ENCODE measurements at places on chromosomes 1 and 21. TPM values are rescaled to one million over a fixed set of nuclear protein-coding genes. Genes with fewer than 3 reads are reported as not detected.

DNA sequence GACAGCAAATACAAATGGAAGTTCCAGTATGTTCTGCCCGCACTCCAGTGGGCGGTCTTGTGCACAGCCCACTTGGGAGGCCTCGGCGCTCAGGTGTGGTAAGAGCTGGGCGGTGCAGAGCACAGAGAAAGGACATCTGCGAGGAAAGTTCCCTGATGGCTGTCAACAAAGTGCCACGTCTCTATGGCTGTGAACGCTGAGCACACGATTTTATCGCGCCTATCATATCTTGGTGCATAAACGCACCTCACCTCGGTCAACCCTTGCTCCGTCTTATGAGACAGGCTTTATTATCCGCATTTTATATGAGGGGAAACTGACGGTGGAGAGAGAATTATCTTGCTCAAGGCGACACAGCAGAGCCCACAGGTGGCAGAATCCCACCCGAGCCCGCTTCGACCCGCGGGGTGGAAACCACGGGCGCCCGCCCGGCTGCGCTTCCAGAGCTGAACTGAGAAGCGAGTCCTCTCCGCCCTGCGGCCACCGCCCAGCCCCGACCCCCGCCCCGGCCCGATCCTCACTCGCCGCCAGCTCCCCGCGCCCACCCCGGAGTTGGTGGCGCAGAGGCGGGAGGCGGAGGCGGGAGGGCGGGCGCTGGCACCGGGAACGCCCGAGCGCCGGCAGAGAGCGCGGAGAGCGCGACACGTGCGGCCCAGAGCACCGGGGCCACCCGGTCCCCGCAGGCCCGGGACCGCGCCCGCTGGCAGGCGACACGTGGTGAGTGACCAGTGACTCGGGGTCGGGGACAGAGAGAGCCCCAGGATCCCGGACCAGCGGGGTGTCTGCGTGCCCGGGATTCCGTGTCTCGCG, at the start of gene IL12RB2:
Gene IL12RB2 (plus strand): TSS at position 623 of the 810 bp plus-strand sequence. CDS start 12,496 bp downstream, outside the sequence.
- no peak for DNase-seq

DNA sequence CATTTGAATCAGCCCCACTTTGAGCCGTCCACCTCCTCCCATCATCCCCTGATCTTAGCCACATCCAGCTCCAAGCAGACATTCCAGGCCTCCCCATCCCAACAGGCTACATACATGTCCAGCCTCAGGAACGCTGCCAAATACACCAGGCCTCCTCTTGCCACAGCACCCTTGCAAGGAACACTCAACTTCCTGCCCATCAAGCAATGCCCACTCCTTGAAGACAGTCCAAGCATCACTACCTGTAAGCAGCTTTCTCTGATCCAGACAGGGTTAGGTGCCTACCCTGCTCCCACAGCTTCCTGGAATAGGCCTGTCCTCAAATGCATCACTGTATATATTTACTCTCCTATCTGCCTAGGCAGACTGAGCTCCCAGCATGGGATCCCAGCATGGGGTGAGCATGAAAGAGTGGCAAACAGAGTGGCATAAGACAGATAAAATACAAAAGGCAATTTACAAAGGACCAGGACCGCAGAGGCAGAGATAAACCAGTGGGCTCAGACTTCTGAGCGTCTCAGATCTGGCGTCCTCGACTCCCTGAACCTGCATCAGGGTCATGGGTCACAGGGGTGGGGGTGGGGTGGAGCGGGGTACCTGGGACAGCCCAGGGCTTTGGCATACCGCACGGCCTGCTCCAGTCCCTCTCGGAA, 816 bp downstream of the HYI start:
- DNase-seq, result peak; percentile 42

DNA sequence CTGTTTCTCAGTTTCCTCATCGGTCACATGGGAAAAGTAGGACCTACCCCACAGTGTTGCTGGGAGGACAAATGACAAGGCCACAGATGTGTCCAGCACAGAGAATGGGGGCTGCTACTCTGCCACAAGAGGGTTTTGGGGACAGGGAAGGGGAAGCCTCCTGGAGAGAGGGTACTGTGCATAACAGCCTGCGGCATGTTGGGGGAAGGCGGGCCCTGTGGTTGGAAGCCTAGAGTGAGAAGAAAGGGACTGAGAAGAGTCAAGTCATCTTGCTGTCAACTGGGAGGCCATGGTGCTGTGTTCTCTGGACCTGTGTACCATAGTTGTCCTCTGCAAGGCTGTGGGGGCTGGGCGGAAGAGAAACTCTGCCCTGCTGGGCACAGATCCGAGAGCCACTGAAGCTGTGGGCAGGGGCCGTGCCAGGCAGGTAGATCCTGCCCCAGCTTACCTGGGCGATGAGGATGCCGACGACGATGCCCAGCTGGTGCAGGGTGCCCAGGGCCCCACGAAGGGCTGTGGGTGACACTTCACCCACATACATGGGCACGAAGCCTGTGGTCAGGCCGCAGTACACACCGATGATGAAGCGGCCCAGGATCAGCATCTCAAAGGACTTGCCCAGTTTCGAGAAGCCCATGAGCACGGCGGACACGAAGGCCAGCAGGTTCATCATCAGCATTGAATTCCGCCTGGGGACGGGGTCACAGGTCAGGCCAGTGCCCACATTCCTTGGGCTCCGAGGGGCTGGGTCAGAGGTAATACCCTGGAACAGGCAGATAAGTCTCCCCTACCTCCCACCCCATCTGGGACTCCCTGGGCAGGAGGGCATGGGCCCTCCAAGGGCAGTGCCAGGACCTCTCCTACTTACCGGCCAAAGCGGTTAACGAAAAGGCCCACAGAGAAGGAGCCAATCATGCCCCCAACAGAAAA, 28.2 kb downstream of the SLC2A1 start:
- DNase-seq, result no peak

C1orf185 gene
- not detected for total RNA-seq

DNA sequence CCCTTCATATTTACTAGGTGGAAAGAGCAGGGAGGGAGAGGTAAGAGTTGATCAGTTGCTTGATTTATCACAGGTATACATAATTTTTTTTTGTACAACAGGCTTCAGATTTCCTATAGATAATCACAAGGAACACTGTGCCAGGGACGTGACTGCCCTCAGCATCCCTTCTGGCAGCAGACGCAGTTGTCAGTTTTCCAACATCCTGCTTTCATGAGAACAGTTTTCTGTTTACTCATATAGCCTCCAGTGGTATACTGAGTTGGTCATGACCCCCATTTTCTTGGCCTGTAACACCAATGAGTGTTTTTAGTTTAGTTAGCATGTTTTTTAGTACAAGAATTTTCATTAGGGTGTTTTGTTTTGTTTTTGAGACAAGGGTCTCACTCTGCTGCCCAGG, 37.9 kb upstream of the PTPRF start:
- no peak for DNase-seq

- no peak for DNase-seq
Observed at GRCh38 chr1:84376000-84376910, 22.0 kb upstream of the DNASE2B start.

DNA sequence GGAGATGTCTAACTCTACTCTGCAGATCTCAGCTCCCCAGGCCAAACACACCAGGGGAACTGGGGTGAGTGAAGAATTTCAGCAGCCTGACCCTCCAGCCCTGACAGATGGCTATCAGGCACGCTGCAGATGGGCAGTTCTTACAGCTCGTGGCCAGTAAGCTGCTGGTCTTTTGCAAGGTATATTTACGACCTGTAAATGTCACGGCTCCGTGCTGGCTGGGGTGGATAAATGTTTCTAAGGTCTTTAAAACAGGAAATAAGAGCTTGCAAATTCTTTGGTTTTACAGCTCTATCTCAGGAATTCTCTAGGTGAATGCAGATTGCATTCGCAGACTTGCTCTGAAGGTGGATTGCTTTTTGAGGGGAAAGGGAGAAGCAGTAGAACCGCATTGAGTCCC, 10.1 kb downstream of the DOP1B start:
- no peak for DNase-seq

DNA sequence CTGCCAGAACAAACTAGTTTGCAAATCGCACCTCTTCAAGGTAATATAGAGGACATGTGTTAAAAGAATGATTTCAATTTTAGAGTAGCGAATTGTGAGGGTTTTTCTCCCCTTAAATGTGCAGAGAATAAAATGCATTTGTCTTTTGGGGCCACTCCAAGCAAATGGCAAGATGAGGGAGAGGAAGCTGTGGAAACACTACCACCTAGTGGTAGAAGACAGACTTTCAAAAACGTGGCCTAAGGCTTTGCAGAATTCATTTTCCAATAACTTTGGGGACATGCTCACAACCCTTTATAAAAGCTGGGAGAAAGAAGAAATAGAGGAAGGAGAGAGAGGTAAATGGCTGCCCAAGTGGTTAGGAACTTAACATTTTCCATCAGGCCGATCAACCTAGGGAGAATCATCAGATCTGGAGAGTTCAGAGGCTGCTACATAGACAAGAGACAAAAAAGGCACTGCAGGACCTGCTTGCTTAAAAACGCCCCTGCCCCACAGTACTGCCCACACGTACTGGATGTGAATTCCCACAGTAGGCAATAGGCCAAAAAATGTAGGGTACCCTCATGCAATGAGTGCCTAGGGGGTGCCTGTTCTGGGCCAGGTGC, 15.7 kb upstream of the RCAN1 start:
- no peak for DNase-seq

GRCh38 chr1:206955476-206956451, 9.5 kb upstream of the PIGR start:
- DNase-seq, result no peak

FBXO42 gene
- total RNA-seq, result 69.4 TPM

ALPL gene
- 10.8 TPM for total RNA-seq

All from tibial nerve (tissue), 4 donors.